ENCODE measurements at places on chromosomes 3 and 15.

GRCh38 chr15:84552896-84553295 lies 47.9 kb upstream of the ZSCAN2 start:
- no peak for DNase-seq

- DNase-seq = no peak
Observed at GRCh38 chr3:4889896-4890295, 89.3 kb upstream of the BHLHE40 start.

GRCh38 chr3:73284472-73284871 lies 223.0 kb downstream of the EBLN2 start:
- no peak for DNase-seq

GRCh38 chr3:16064642-16065414 lies 109.7 kb upstream of the GALNT15 start:
- DNase-seq = peak; percentile 21

- DNase-seq = no peak
Observed at GRCh38 chr3:51794206-51794605, 15.2 kb upstream of the IQCF6 start.

DNA sequence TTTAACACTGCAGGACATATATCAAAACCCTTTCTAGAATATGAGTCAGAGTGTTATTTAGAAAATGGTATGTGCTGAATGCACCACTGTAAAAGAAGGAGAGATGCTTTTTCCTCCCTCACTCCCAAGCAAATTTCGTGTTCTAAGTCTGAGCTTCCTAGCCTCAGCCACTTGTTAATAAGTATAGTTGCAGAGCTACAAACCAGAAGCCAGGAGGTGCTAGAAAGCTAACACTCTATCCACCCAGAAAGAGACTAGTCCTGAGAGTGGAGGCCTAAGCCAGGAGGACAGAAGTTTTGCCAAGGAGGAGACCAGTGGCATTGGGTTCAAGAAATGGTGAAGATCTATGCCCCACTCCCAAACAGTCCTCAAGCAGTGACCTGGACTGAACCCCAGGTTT lies 40.5 kb upstream of the GYG1 start:
- DNase-seq = no peak

- no peak for DNase-seq
Observed at GRCh38 chr3:121592856-121593702, at the start of gene FBXO40. Gene FBXO40, plus strand, starts transcription at chr3:121593379. Its CDS starts 27,197 bp downstream, at chr3:121620576.

GRCh38 chr3:49711489-49711888 lies 8.0 kb downstream of the AMIGO3 start:
- DNase-seq = no peak

DNA sequence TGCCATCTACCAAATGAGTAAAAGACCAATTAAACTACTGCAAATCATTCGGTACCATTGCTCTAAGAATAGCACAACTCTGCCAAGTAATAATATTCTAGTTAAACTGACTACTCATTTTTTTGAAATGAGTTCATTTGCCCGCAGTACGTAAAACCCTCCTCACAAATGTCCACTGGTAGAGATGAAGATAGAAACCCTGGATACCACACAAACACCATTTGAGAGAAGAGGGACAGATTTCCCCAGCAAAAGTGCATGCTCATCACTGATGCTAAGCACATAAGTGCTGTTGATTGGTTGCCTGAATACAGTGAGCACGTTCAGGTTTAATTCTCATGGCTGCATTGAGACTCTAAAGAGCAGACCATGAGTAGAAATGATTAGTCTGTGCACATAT lies 34.6 kb upstream of the SEMA6D start:
- DNase-seq = no peak

DNA sequence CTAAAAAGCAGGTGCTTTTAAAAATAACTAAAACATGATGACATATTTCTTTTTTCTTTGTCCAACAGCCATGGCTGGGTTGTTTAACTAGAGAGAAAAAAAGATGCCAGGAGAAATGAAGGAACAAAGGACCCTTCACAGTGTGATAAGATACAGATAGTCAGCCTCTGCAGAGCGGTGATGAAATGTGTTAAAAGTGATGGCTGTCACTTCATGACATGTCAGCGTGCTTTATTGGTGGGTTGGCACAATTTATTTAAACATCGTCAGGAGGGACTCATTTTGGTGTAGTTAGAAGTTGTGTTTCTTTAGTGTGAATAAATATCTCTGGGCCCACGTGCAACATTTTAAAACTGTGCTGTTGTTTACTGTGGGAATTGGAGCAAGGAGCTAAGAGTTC lies 887.4 kb upstream of the CFAP20DC start:
- no peak for DNase-seq

Measured in DND-41 (cell line).